ENCODE measurements at places on chromosomes 5 and 9. TPM values are rescaled to one million over a fixed set of nuclear protein-coding genes. Genes with fewer than 3 reads are reported as not detected.

The CBY3 gene
- total RNA-seq: not detected

The PCDHB9 gene
- 0.13 TPM for total RNA-seq

The ARHGEF39 gene
- total RNA-seq: 1.0 TPM

The PCA3 gene
- 0.25 TPM for total RNA-seq

The NIM1K gene
- total RNA-seq: not detected

The PCDHB8 gene
- total RNA-seq: 0.38 TPM

The AOPEP gene
- 24.6 TPM for total RNA-seq

The SOHLH1 gene
- total RNA-seq: not detected

The FAF2 gene
- total RNA-seq: 48.4 TPM

The TMEM245 gene
- 49.2 TPM for total RNA-seq

The MYO10 gene
- 76.5 TPM for total RNA-seq

The HACD4 gene
- total RNA-seq: 0.26 TPM

The PAEP gene
- not detected for total RNA-seq

The DTWD2 gene
- 3.8 TPM for total RNA-seq

The PCDHA4 gene
- under 0.01 TPM for total RNA-seq

The ITGA1 gene
- total RNA-seq: 61.1 TPM

DNA sequence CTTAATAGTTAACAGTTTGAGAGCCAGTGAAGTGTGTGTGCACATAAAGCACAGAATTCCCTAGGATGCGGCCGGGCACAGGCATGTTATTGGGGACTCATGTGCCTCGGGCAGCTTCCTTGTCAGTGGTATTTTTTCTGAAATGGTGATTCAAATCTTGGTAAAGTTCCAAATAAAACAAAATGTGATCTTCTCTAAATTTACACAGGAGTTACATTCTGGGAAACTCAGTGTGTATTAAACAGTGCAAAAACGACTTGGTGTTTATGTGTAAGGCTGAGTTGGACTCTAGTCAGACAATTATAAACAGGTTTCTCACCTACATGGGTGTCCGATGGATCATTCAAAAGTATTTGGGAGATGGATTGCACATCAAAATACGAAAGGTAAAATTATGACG lies 48.9 kb downstream of the BOD1 start:
- peak; percentile 44 for DNase-seq

DNA sequence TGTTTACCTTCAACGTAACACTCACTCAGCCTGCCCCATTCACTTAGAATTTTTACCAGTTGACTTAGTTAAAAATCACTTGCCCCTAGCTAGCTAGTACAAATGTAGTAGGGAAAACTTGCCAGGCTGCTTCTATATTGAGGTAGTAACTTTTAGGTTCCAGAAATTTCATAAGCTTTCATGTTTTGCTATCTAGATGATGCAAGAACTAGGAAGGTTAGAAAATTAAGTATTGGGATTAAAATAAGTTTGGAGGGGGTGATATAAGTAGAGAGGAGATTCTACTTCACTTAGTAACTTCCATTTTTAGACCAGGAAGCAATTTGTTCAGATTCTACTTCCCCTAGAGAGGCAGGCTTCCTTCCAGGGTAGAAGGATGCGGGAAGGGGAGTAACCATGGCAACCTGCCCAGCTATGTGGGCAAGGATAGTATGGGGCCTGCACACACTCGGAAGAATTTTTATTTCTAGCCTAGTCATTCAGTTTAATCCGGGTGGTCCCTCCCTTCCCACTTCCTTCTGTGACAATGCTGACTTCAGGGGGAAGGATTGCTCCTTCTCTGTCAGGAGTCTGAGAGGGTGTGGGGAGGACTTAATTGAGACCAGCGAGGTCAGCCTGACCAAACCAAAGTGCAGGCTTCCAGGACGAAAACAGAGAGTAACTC lies 4.2 kb downstream of the DAB2 start:
- DNase-seq: no peak

DNA sequence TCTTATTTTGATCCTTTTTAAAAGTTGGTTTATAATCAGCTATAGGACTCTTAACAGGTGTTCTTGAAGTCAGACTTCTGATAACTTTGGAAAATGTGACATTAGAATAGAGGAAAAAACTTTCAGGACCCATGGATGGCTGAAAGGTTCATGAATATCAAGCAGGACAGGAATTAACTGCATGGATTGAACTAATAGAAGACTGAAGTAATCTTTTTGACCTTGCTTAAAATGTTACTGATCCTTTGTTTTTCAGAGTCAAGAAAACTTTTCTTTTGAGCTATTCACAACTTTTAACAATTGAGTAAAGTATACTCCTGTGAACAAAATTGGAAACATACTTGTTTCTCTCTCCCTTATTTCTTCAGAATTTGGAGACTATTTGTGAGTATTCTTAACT lies 79.2 kb downstream of the PLK2 start:
- DNase-seq: no peak

- no peak for DNase-seq
Measured at GRCh38 chr5:15806613-15807012, 306.6 kb downstream of the FBXL7 start.

DNA sequence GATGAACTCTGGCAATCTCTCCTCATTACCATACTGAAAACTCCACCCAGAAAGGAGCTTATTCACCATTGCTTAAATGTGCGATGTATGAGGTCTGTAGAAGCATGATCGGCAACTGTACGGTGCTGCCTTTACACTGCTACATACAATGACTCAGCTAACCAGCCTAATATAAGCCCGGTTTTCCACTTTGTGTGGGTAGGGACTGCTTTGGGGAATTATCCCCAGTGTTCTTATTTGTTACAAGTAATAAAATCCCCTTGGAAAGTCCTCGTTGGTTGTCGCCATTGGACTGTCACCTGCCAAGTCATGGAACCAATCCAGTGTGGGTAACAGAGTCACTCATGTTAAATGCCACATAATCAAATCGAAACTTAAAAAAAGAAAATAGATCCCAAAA lies 23.5 kb upstream of the TENT2 start:
- DNase-seq: no peak

GRCh38 chr9:120947222-120947621 lies 20.6 kb upstream of the TRAF1 start:
- DNase-seq: no peak

DNA sequence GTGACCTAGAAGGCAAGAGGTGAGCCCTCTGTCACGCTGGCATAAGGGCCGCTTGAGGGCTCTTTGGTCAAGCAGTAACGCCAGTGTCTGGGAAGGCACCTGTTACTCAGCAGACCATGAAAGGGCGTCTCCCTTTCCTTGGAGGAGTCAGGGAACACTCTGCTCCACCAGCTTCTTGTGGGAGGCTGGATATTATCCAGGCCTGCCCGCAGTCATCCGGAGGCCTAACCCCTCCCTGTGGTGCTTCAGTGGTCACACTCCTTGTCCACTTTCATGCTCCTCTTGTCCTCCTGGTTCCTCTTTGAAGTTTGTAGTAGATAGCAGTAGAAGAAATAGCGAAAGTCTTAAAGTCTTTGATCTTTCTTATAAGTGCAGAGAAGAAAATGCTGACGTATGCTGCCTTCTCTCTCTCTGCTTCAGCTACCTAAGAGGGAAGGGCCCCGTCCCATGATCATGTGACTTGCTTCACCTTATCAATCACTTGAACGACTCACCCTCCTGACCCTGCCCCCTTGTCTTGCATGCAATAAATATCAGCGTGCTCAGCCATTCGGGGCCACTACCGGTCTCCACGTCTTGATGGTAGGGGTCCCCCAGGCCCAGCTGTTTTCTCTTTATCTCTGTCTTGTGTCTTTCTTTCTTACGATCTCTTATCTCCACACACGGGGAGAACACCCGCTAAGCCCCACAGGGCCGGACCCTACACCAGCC lies 16.7 kb upstream of the SCGB3A1 start:
- no peak for DNase-seq

DNA sequence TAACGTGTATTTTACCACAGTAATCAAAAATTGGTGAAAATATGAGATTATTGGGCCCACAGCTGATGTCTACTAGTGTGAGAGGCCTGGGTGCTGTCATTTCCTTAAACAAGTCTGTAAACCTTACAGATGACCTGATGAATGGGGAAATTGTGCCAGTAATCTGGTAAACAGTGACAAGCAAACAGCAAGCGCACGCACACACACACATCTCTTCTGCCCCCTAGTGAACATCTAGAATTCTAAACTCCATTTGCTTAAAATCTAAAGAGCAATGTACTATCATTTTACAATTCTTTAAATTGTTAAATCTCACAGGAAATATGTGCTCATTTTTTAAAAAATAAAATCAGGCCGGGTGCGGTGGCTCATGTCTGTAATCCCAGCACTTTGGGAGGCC lies 7.5 kb upstream of the RAPGEF1 start:
- peak; percentile 54 for DNase-seq

GRCh38 chr5:59873113-59873512 lies 20.4 kb downstream of the PDE4D start:
- no peak for DNase-seq

- DNase-seq: no peak
Measured at GRCh38 chr9:89171693-89172092, 6.9 kb downstream of the SHC3 start.

- no peak for DNase-seq
Measured at GRCh38 chr9:136204838-136205706, at the start of gene LHX3. LHX3 (minus strand) TSS chr9:136205128; CDS start chr9:136205012, 116 bp downstream.

GRCh38 chr9:14654932-14655331 lies 38.3 kb downstream of the ZDHHC21 start:
- DNase-seq: peak; percentile 15

DNA sequence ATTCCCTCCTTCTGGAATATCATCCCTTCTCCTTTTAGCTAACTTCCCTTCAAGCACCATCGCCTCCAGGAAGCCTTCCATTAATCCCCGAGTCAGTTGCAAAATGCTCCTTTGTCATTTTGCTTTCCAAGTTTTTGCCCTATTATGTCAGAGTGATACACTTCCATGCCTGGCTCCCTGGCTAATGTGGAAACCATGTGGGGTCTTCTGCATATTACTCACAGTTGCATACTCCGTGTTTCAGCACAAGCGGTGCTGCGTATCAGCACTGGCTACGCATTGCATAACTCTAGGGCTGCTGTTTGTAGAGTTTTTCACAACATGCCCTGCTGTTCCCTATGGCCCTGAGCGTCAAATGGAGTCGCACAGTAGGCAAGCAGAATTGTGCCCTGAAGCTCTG lies 1.9 kb downstream of the TEX53 start:
- no peak for DNase-seq

DNA sequence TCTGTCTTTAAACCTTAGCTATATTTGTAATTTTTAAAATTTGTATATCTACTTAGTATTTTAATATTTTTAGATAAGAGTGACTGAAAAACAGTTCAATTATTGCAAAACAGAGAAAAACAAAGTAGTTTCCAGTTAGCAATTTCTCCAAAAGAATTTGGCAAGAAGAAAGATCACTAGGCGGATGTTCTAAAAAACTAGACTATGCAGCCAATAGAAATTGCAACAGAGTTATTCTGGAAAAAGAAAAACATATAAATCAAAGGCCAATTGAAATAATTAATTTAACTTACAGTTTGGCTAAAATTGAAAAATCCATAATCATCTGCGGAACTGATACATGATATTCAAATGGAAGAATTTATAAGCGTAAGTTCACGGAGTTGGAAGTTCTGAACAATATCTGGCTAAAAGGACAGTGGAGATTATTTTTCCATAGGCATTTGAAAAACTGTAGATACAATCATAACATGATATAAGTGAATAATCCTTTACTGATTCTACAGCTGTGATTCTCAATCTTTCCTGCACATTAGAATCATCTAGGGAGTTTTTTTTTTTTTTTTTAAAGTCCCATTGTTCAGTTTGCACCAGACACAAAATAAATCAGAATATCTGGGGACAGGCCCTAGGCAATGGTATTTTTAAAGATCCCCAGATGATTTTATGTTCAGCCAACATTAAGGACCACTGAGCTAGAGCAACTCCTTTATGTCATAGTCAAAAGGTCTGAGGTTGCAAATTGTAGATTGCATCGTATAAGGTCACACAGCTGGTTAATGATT lies 605.1 kb upstream of the DAB2 start:
- no peak for DNase-seq

DNA sequence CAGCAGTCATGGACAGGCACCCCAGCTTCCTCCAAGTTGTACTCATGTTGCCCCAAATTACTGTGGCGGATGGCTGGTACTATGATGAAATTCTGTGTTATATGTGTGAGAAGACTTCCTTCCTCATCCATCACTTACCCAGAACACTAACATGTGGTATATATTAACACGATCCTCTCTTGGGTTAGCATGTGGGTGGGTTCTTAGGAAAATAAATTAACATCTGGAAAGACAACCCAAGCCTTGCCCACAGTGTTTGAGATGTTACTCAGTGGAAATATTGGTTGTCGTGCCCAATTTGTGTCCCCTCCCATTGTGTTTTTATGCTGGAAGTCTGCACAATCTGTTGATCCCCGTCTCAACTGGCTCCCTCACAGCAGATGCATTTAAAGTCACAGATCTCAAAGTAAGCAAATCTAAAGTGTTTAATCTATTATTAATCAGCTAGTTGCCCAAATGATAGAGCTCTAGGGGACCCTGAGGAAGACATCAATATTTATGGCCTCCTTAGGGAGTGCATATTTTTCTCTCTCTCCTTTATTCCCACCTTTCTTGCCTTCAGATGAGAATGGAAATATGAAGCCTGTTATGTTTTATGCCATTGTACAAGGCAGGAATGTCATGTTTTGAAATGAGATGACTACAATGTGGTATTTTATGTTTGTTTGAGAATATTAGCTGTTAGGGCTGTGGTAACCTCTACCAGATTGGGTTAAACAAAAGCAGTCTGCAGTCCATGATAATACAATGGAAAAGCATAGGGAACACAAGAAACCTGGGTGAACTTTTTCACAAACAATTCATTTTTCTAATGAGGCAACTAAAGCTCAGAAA lies 93.9 kb downstream of the GRIA1 start:
- DNase-seq: no peak

- DNase-seq: peak; percentile 75
Measured at GRCh38 chr9:14273696-14274121, 40.2 kb downstream of the NFIB start.

DNA sequence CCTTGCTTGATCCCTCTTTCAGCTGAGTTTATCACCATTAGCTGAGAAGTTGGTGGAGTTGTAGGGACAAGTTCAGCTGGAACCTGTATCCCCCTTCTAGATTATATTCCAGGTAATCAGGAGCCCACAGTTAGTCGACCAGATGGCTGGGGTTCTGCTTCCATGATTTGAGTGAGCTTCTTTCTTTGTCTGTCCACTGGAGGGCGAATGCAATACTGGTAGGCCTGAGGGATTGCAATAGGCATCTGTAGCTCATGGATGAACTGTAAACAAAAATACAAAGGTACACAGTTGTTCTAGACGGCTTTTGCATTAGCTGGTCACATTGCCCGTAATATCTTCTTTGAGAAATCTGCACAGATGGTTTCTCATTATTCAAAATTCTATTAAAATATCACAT lies 88.9 kb downstream of the PCSK5 start:
- no peak for DNase-seq

DNA sequence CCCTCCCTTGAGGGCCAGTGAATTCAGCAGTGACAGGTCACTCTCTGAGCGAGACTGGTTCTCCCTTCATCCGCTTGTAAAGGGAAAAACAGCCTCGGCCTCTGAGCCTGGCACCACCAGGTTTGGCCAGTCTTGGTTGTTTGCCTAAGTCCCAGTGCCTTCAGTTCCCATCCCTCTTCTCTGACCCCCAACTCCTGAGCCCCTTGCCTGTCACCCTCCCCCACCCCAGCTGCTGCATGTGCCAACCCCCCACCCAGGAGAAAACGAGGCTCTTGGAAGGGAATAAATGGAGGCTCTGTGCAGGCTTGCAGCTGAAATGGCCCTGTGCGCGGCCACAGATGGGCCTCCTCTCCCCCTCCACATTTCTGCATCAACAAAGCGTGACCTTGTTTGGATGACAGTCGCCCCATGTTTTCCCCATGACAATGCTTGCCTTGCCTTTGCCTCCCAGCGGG lies 3.1 kb downstream of the URM1 start:
- DNase-seq: no peak

GRCh38 chr5:149921597-149921996 lies 23.0 kb downstream of the PDE6A start:
- DNase-seq: no peak

- no peak for DNase-seq
Measured at GRCh38 chr9:136341042-136341655, 13.8 kb downstream of the GPSM1 start.
